Iris pigment epithelial cell (primary cell): ENCODE measurements at places on chromosomes 2 and 18.

GRCh38 chr18:22074282-22075070 lies 94.9 kb upstream of the GATA6 start:
- no peak for DNase-seq

DNA sequence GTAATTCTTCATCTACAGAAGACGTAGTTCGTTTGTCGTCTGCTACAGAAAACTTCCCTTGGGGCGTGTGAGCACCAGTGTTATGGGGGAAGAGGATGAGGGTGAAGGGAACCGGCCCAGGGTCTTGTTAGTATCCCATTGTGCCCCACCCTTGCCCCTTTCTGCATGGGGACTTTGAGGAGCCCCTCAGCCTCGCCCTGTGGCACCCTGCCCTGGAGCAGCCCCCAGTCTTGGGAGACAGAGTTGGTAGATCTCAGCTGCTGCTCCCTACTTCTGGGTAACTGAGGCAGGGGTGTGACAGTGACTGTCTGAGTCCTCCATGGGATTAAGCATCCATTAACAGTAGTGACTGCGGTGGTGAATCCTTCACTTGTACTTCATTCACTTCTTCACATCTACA lies 50.1 kb downstream of the RNF144A start:
- no peak for DNase-seq

DNA sequence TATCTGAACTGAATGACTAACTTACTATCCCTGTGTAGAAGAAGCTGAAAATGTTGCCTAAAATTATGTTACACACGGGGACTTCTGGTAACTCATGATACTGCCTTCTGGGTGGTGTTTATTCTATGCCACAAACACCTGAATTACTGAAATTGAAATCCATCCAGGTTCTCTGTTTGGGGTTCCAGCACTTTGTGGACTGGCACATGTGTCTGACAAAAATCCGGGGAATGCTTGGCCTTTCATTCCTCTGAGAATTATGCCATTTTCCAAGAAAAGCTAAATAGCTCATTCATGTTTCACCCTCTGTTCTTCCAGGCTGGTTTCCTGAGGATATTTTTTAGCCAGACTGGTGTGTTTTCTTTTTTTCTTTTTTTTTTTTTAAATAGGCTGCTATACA lies 59.5 kb upstream of the POU3F3 start:
- DNase-seq, result peak; percentile 14

DNA sequence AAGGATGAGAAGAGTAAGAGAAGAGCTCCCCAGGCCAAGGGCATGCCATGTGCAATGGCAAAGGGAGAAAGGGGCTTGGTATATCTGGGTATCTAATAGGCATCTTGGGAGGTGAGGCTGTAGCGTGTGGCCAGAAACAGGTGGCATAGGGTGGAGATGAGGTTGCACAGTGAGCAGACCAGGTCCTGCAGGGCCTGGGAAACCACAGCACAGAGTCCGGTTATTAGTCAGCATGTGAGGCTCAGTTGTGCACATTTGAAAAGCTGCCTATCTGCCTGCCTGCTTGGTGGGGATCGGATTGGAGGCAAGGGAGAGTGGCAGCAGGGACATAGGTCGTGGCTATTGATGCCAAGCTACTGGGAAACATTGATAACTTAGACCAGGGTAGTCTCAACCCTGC lies 190.6 kb downstream of the TPGS2 start:
- no peak for DNase-seq

- DNase-seq, result peak; percentile 62
Measured at GRCh38 chr2:228556717-228557116, 375.2 kb upstream of the SPHKAP start.

DNA sequence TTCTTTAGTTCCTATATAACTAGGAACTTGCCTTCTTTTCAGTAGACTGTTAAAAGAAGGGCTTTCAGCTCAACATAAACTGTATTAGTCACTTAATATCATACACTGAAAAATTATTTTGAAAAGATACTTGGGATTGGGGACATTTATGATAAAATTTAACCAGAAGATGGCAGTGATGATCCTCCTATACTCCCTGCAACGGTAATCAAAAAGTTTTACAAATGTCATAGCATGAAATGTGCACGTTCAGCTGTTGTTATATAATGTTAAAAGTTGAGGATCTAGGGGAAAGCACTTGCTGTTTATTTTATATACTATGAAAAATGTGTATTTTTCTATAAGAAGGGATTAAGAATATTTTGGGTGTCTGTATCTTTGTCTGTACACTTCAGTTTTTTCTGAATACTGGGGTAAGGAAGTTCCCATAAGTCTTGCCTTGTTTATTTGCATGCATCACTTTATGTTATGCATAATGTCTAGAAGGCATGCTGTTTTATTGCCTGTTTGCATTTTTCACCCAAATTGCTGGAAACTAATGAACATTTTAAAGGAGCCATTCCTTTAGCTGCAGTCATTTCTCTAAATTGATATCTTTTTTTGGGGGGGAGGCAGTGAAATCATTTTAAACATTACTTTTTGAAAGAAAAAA lies 19.0 kb downstream of the DYNC1I2 start:
- peak; percentile 31 for DNase-seq

GRCh38 chr2:26986576-26986975 lies 16.1 kb downstream of the MAPRE3 start:
- peak; percentile 28 for DNase-seq

DNA sequence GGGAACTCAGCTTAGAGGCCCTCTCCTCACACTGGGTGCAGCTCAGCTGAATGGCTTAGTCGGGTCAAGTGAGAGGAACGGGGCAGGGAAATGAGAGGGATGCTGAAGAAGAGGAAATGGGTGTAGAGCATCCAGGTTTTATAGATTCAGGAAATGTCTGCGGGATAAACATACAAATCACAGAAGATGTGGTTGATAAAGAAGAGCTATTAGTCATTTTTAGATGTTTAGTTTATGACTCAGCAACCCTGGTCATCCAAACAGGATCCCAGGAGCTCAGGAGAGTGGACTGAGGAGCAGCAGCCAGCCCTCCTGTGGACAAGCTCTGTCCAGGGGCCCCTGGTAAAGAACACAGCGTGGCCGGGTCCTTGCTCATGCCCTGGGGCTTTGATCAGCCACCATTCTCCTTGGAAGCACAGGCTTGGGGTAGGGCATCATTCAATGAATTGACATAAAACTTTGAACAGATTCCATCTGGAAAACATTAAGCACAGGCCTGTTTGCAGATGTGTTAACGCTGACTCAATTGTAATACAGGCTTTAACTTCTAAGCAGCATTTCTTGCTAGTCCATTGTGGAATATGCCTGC lies 83.0 kb downstream of the NPAS2 start:
- peak; percentile 95 for DNase-seq

GRCh38 chr2:76281156-76281841 lies 570.6 kb upstream of the GCFC2 start:
- no peak for DNase-seq

DNA sequence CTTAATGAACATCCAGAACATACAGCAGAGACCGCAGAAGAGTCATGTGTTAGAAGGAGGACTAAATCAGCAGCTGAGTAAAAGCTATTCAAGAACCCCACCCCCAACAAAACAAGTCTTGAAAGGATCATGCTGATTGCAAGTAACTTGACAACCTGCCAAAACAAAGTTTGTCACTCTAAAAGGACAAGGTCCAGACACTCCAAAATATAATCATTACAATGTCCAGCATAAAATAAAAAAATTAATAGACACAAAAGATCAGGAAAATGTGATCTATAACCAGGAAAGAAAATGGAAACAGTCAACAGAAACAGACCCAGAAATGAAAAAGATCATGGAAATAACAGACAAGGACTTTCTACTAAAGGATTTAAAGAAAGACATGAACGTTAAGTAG lies 28.5 kb downstream of the CCDC88A start:
- no peak for DNase-seq
